Stimulated activated CD4-positive, alpha-beta T cell treated with anti-CD3 and anti-CD28 coated beads, Interleukin-15, amount 100 ng/mL, for 1 hour (primary cell): ENCODE measurements at places on chromosomes 4 and X.

- DNase-seq, result no peak
These were observed 48.2 kb upstream of the CDKN2AIP start for GRCh38 chr4:183396227-183396637.

DNA sequence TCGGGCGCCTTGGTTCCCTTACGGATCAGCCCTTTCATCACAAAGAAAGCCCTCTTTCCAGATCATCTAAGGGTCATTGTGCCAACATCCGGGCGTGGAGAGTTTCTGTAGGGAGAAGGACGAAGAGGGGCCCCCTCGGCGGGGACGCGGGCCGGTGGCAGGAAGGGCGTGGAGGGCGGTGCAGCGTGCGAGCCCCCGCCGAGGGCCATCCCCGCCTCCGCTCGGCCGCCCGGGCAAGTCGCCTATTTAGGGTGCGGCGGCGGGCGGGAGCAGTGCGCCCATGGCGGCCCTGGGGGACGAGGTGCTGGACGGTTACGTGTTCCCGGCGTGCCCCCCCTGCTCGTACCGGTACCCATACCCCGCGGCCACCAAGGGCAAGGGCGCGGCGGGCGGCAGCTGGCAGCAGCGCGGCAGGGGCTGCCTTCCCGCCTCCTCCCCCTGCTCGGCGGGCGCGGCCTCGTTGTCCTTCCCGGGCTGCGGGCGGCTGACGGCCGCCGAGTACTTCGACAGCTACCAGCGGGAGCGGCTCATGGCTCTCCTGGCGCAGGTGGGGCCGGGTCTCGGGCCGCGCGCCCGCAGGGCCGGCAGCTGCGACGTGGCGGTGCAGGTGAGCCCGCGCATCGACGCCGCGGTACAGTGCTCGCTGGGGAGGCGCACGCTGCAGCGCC lies at the start of gene ZAR1:
ZAR1 (plus strand) TSS at position 241 of the 668 bp plus-strand sequence; CDS start at position 281, 40 bp downstream.
- no peak for DNase-seq

DNA sequence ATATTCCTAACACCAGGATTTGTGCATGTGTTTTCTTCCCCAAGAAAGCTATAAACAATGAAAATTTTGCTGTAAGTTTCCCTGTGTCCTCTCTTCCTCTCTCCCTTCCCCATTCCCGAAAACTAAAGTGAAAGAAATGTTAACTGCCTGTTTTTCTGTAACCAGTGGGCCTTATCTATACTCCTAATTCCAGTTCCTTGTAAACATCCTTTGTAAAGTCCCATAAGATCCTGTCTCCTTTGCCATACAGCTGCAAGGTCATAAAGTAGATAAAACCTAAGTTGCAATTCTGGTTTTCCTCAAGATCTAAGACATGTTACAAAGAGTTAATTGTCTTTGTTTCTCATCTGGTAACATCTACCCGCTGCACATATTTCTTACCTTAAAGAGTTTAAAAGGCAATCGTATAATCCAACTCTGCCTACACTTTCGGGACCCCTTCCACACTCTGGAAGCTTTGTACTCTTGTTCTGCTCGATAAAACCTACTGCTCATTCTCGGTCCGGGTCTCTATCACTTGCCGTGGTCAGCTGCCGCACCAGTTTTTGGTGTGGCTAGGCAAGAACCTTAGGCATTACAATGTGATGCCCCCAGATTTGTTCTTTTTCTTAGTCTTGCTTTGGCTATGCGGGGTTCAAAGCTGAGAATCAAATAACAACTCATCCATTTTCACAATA lies 20.5 kb downstream of the UGT2B7 start:
- DNase-seq, result no peak

DNA sequence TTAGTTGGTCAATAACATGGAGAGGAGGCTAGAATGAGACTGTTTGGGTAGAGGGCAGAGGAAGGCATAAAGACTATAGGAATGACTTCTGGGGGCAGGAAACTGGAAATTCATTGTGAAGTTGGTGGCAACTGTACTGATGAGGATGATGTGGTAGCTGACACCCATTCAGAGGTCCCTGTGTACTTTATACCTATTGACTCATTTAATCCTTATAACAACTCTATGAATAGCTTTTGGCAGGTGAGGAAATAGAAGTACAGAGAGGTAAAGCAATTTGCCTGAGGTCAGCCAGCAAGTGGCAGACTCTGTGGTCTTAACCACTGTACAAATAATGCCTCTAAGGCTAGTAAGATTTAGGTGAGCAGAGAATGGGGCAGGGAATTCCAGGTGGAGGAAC lies 100.1 kb downstream of the GATB start:
- DNase-seq, result no peak

DNA sequence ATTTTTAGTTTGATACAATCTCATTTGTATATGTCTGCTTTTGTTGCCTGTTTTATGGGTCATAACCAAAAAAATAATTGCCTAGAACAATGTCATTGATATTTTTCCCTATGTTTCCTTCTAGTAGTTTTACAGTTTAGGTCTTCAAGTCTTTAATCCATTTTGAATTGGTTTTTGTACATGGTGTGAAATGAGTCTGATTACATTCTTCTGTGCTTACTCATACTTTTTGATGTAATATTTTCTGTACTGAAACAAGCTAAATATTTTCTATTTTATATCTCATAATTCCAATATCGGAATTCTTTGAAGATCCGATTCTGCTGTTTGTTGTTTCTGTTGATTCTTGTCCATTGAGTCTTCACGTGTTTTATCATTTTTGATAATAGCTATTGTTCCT lies 10.6 kb downstream of the TMEM156 start:
- DNase-seq, result no peak
